ENCODE measurements at places on chromosomes 11 and 22. TPM values are rescaled to one million over a fixed set of nuclear protein-coding genes. Genes with fewer than 3 reads are reported as not detected.

DNA sequence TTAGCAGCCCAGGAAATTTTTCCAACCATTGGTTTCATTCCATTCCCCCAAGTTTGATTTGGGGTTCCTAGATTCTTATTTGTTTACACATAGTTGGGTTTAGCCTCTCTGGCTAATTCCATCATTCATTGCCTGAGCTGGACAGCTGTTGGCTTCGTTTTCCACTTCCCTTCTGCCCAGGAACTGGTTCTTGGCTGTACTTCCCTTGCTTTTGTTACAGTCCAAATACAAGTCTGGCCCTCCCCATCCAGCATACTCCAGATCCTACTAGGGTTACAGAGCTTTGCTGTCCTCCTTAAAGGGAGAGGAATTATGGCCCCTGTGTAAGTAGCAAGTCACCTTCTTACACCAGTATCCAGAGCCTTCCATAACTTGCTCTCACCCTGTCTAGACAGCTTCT is 356.3 kb downstream of the FAT3 start:
- H3K36me3 ChIP-seq: no peaks in the 10 kb centered on the region
- no peaks in the 10 kb centered on the region for H3K27me3 ChIP-seq
- H3K4me3 ChIP-seq: no peak overlapping the region
- no peak for DNase-seq

The SCGB1D2 gene
- not detected for total RNA-seq

DNA sequence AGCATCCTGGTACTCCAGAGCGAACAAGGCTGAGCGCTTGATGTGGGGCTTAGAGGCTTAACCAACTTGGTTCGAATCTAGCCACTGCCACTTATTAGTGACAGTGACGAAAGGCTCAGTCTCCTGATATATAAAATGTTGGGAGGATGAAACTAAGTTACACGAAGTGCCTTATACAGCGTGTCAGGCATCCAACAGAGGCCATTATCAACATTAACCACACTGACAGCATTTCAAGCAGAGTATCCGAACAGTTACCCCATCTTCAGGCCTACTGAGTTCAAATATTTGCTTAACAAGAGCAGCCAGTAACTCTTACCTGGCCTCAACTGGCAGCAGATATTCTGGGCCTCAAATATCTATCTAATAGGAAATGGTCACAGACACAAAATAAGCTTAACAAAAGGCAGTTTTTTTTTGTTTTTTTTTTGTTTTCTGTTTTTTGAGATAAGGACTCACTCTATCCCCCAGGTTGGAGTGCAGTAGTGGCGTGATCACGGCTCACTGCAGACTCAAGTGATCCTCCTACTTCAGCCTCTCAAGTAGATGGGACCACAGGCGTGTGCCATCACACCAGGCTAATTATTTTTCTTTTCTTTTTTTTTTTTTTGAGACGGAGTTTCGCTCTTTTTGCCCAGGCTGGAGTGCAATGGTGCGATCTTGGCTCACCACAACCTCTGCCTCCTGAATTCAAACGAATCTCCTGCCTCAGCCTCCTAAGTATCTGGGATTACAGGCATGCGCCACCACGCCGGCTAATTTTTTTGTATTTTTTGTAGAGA is 2.9 kb downstream of the SERPIND1 start:
- H3K27me3 ChIP-seq: no peaks in the 10 kb centered on the region
- H3K4me1 ChIP-seq: peaks cover 46% of the 10 kb centered on the region
- no peak overlapping the region for H3K4me3 ChIP-seq
- H3K27ac ChIP-seq: peak overlapping the region; percentile 44

GRCh38 chr22:45131749-45132148 is 32.0 kb upstream of the NUP50 start:
- H3K4me3 ChIP-seq: no peak overlapping the region
- no peak for DNase-seq
- H3K4me1 ChIP-seq: no peaks in the 10 kb centered on the region
- H3K27me3 ChIP-seq: no peaks in the 10 kb centered on the region
- H3K27ac ChIP-seq: no peak overlapping the region
- H3K36me3 ChIP-seq: peaks cover 12% of the 10 kb centered on the region

The C11orf86 gene
- total RNA-seq: not detected

- peaks cover 16% of the 10 kb centered on the region for H3K4me1 ChIP-seq
- H3K27me3 ChIP-seq: no peaks in the 10 kb centered on the region
- H3K27ac ChIP-seq: no peak within 1 kb of the TSS
- H3K4me3 ChIP-seq: peak within 1 kb of the TSS; percentile 24
Measured at GRCh38 chr11:64844330-64845128, at the start of gene CDC42BPG. TSS of gene CDC42BPG (minus strand) at chr11:64844653. CDS start at chr11:64844569, 84 bp downstream.

DNA sequence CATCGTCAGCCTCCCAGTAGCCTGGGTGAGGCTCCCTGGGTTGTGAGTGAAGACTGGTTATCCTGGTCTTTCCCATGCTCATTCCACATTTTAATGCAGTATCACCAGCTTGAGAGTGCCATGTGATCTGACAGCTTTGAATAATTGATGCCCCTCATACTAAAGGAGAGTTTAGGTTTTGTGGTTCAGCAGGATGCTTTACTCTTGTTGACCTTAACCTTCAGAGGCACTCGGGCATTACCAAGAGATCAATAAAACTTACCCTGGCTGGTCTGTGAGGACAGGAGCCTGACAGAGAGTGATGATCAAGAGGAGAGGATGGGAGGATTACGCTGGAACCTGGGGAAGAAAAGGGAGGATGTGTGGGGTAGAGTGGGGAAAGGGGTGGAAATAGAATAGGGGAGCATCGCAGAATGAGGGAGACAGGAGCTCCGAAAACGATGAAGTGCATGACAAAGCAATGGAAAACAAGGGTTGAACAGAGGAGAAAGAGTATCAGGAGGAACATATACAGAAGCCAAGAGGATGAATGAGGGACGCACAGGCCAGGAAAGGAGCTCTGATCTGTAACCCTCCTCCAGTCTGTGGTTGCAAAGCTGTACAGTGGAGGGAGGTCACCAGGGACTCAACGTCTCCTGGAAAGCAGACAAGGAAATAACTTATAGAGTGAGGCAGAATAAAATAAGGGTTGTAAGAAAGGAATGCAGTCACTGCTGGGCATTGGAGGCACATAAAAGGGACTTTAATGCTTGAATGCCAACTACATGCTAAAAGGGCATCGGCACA is 594.5 kb downstream of the NTM start:
- no peaks in the 10 kb centered on the region for H3K36me3 ChIP-seq
- H3K27ac ChIP-seq: no peak overlapping the region
- H3K4me1 ChIP-seq: no peaks in the 10 kb centered on the region
- H3K4me3 ChIP-seq: no peak overlapping the region
- H3K27me3 ChIP-seq: no peaks in the 10 kb centered on the region

- H3K4me3 ChIP-seq: no peak overlapping the region
- H3K4me1 ChIP-seq: peaks cover 56% of the 10 kb centered on the region
- no peaks in the 10 kb centered on the region for H3K27me3 ChIP-seq
- no peak for DNase-seq
- peaks cover 44% of the 10 kb centered on the region for H3K36me3 ChIP-seq
- peak overlapping the region; percentile 74 for H3K27ac ChIP-seq
Measured at GRCh38 chr22:20568502-20569058, 61.2 kb downstream of the MED15 start.

DNA sequence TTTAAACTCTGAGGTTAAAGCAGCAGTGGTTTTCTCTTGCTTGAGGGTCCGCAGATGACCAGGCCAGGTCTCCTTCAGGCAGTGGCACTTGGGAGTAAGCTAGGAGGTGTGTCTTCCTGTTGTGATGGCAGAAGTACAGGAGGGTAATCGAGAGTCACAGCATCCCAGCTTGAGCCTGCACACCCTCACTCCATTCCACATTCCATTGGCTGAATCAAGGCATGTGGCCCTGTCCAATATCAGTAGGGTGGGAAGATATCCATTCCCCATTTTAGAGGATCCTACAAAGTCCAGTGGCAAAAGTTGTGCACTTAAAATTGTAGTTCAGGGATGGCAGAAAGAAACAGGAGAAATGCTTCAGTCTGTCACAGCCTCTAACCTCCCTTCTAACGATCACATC is 23.3 kb downstream of the OSBP2 start:
- no peaks in the 10 kb centered on the region for H3K27me3 ChIP-seq
- DNase-seq: no peak
- no peaks in the 10 kb centered on the region for H3K4me1 ChIP-seq
- H3K36me3 ChIP-seq: no peaks in the 10 kb centered on the region

The MS4A7 gene
- 44.2 TPM for total RNA-seq

The C22orf31 gene
- not detected for total RNA-seq

GRCh38 chr22:35761037-35761436 is 43.4 kb downstream of the APOL5 start:
- DNase-seq: peak; percentile 17
- H3K4me3 ChIP-seq: no peak overlapping the region
- no peak overlapping the region for H3K27ac ChIP-seq
- H3K4me1 ChIP-seq: peaks cover 4% of the 10 kb centered on the region

- H3K4me3 ChIP-seq: no peak overlapping the region
- H3K27me3 ChIP-seq: no peaks in the 10 kb centered on the region
- H3K4me1 ChIP-seq: peaks cover 11% of the 10 kb centered on the region
- no peak overlapping the region for H3K27ac ChIP-seq
- H3K36me3 ChIP-seq: peaks cover 12% of the 10 kb centered on the region
- no peak for DNase-seq
Measured at GRCh38 chr11:9176550-9176949, 85.2 kb upstream of the SCUBE2 start.

- H3K4me3 ChIP-seq: no peak overlapping the region
- no peak overlapping the region for H3K27ac ChIP-seq
- no peaks in the 10 kb centered on the region for H3K27me3 ChIP-seq
- H3K36me3 ChIP-seq: no peaks in the 10 kb centered on the region
Measured at GRCh38 chr11:133742353-133742752, 103.0 kb downstream of the SPATA19 start.

DNA sequence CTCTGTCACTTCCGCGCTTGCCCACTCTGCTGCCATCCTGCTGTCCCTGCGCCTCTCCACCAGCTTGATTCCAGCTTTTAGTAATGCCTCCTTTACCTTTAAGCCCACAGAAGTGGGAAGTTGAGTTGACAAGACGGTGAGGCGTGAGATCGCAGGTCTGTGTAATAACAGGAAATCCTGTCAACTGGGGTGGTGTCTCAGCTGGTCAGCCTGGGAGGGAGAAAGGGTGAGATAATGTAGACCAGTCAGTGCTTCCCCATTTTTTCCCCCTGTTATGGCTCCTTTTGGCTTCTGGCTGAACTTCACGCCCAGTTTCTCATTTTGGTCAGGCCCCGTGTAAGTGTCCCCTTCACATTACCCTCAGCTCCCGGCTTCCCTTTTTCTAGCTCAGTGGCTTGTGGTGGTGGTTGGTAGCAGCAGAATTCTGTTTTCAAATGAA is 98.9 kb downstream of the TRAF6 start:
- H3K4me1 ChIP-seq: no peaks in the 10 kb centered on the region
- H3K4me3 ChIP-seq: no peak overlapping the region
- H3K27me3 ChIP-seq: no peaks in the 10 kb centered on the region
- no peaks in the 10 kb centered on the region for H3K36me3 ChIP-seq
- no peak for DNase-seq

- no peaks in the 10 kb centered on the region for H3K4me1 ChIP-seq
- no peak for DNase-seq
- H3K4me3 ChIP-seq: no peak overlapping the region
- no peaks in the 10 kb centered on the region for H3K36me3 ChIP-seq
- no peaks in the 10 kb centered on the region for H3K27me3 ChIP-seq
Measured at GRCh38 chr11:113447621-113448315, 27.4 kb downstream of the DRD2 start.

DNA sequence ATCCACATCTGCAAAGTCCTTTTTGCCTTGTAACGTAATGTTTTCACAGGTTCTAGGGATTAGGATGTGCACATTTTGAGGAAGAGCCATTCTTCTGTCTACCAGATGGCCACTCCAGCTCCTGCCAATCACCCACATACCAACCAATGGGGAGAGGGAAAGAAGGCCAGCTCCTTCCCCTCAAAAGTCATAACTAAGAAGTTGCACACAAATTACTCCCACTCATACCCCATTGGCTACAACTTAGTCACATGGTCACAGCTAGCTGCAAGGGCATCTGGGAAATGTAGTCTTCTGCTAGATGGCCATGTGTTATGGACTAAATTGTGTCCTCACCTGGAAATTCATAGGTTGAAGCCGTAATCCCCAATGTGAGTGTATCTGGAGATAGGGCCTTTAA is 15.4 kb upstream of the MYOD1 start:
- H3K4me3 ChIP-seq: no peak overlapping the region
- no peak overlapping the region for H3K27ac ChIP-seq
- no peaks in the 10 kb centered on the region for H3K36me3 ChIP-seq
- no peaks in the 10 kb centered on the region for H3K27me3 ChIP-seq
- H3K4me1 ChIP-seq: no peaks in the 10 kb centered on the region

The SCGB2A2 gene
- not detected for total RNA-seq

DNA sequence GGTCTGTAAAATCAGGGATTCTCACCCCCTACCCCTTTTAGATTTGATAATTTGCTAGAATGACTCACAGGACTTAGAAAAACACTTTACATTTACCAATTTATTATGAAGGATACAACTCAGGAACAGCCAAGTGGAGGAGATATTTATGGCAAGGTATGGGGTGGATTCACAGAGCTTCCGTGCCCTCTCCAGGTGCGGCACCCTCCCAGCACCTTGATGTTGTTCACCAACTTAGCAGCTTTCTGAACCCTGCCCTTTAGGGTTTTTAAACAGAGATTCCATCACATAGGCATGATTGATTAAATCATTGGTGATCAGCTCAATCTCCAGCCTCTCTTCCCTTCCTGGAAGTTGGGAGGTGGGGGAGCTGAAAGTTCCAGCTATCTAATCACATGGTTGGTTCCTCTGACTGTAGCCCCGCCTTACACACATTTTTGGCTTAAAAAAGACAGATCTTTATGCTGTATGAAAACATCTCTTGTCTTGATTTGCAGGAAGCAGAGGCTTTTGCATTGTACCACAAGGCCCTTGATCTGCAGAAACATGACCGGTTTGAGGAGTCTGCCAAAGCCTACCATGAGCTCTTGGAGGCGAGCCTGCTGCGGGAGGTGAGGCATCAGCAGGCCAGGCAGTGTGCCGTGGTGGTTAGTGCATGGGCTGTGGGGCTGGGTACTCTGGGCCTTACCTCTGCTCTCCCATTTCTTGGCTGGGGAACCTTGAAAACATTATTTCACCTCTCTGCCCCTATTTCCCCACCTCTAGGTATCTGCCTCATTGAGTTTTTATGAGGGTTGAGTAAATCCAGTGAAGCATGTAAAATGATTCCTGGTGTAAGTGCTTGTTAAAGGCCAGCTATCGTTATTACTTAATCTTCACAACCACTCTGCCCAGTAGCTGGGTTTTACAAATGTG is 27.0 kb downstream of the CABIN1 start:
- peak; percentile 39 for DNase-seq
- peak overlapping the region; percentile 51 for H3K27ac ChIP-seq
- H3K4me1 ChIP-seq: peaks cover 53% of the 10 kb centered on the region
- H3K36me3 ChIP-seq: peaks cover 15% of the 10 kb centered on the region
- H3K27me3 ChIP-seq: no peaks in the 10 kb centered on the region

The TUBA8 gene
- total RNA-seq: 6.7 TPM

GRCh38 chr11:6474413-6474792 is 662 bp upstream of the TRIM3 start:
- H3K36me3 ChIP-seq: peaks cover 11% of the 10 kb centered on the region
- peak overlapping the region; percentile 76 for H3K4me3 ChIP-seq
- no peak for DNase-seq
- H3K4me1 ChIP-seq: peaks cover 11% of the 10 kb centered on the region
- no peaks in the 10 kb centered on the region for H3K27me3 ChIP-seq
- peak overlapping the region; percentile 81 for H3K27ac ChIP-seq

DNA sequence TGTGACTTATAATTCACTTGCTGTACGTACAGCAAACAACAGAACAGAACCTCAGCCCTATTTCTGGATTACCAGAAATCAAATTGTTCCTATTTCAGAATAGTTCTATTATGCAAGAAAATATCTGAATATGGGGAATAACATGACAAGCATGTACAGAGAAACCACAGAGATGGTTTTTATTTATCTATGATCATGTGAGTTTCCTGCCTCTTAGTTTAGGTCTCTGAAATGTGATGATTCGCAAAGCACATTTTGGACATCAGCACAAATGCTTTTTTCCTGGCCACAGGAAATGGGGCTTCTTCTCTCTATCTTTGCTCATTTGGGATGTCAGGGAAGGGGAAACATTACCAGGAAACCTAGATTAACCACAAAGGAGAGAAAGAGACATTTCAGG is 266.7 kb upstream of the CTSC start:
- H3K4me1 ChIP-seq: no peaks in the 10 kb centered on the region
- no peaks in the 10 kb centered on the region for H3K36me3 ChIP-seq
- no peak overlapping the region for H3K4me3 ChIP-seq

Data from thyroid gland (tissue), 4 donors.